ENCODE measurements at places on chromosomes 2 and 18.

- DNase-seq = no peak
Observed at GRCh38 chr18:54776282-54776977, 51.8 kb upstream of the RAB27B start.

GRCh38 chr2:54428108-54428831 lies 27.9 kb upstream of the SPTBN1 start:
- DNase-seq = no peak

- DNase-seq = no peak
Observed at GRCh38 chr18:38413193-38413592, 847.6 kb upstream of the CELF4 start.

DNA sequence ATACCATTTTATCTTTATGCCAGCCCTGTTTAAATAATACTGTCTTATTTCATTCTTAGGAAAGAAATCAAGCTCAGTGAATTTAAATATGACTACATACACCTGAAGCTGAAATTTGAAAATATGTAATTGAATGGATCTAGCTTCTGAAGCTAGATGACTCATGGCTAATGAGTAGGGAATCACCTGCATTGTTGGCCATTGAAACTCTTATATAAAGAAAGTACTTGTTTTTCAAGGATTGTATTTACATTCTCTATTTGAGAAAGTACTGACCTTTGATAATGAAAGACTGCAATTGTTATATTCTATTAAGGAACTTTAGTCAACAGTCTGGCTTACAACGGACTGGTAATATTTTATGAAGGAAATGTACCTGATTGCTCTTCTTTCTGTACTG lies 346.7 kb upstream of the LRATD1 start:
- DNase-seq = no peak

DNA sequence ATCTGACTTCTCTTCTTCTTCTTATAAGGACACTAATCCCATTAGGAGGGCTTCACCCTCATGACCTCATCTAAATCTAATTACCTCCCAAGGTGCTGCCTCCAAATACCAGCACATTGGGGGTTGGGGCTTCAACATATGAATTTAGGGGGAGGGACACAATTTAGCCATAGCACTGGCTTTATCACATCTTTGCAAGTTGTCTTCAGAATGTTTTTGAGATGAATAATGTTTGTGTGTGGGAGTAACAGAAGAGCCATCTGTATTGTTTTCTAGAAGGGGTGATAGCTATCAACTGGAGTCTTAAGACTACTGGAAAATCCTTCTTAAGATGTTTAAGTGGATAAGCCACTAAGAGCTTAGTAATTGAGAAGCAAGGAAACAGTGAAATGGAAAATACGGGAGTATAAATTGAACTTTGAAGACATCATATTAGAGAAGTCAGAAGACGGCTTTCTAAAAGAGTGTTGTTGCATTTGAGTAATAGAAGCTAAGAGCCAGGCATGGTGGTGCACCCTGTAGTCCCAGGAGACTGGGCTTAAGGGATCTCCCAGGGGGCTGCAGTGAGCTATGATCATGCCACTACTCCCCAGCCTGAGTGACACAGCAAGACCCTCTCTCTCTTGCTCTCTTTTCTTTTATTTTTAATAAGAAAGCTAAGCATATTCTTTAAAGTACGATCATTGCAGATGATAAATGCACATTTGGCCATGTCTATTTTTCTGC lies 32.6 kb upstream of the B3GNT2 start:
- no peak for DNase-seq

- DNase-seq = no peak
Observed at GRCh38 chr2:216075510-216076485, 5.8 kb downstream of the PECR start.

DNA sequence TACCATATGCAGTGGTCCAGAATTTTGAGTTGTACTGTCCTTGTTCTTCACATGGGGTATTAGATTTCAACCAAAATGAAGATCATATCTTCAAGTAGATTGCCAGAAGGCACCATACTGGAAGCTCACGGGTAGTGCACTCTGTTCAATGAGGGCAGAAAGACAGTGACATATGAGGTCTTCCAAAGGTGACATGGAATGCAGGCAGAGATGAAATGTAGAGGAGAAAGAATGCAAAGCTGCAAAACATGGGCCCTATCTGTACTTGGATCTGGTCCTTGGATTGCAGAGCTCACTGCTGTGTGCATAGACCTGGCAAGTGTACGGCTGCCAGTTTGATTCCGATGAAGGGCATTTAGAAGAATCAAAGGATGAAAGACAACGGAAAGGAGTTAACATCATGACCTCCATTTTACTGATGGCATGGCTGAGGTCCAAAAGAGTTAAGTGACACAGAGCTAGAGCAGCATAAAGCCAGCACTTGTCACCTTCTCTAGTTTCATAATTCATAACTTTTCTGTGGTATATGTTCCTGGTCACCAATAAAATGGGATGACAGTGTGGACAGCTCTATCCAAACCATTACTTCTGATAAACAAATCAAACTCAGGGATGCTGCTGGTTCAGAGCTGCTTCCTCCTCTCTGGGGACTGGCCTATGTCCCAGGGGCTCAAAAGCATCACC lies 64.7 kb downstream of the BCL2 start:
- no peak for DNase-seq

DNA sequence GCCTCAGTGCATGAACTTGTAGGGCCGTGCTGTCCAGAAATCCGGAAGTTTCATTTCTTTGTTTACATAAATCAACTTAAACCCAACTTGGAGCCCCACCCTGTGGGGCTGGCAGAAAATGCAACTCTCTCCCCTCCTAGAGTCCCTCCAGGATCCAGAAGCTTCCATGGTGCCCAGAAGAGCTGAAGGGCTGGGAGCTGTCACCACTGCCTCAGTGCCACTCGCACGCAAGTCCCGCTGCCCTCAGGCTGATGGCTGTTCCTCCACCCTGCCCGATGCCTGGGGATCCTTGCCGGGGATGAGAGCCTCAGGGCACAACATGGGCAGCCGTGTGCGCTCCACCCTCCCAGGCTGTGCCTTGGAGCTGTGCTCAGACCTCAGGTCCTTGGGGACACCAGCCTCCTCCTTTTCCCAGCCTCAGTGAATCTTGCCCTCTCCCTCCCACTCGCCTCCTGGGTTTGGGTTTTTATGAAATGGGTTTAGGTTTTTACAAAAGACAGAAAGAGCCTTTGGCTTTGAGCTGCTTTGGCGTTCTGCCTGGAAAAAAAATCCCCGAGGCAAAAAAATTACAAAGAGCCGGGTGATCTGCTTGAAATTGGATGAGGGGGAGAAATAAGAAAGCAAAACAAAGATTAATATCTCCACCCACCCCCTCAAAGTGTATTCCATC lies 155.2 kb downstream of the TWIST2 start:
- DNase-seq = no peak

DNA sequence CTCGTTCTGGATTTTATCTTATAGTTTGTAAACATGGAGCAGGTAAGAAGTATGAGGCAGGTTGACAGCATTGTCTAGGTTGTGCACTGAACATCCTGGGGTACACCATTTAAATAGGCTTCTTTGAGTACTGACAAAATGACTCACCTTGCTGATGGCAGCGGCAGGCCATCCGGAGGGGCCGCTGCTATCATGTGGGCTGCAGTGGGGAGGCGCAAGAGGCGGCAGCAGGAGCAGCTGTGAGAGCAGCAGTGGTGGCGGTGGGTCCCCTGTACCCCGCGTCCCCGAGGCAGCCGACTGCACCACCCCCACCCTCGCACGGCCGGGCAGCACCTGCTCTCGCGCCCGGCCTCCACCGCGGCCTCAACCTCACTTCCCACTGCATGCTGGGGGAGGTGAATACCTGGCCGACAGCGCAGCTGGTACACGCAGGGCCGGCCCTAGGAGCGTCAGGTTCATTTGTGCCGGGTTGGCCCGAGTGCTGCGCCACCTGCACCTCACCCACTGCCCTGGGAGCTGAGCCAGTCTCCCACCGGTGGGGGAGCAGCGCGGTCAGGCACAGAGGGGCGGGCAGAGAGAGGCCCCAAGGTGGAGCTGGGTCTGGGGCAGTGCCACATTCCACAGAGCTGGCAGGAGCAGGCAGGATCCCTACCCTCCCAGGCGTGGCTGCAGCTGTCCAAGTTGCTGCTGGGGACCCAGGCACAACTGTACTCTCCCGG lies 154.5 kb upstream of the RBMS1 start:
- peak; percentile 35 for DNase-seq
